ENCODE measurements at places on chromosomes 16 and 17.

- no peak for DNase-seq
Observed at GRCh38 chr16:67922740-67923139, 8.9 kb downstream of the CTRL start.

DNA sequence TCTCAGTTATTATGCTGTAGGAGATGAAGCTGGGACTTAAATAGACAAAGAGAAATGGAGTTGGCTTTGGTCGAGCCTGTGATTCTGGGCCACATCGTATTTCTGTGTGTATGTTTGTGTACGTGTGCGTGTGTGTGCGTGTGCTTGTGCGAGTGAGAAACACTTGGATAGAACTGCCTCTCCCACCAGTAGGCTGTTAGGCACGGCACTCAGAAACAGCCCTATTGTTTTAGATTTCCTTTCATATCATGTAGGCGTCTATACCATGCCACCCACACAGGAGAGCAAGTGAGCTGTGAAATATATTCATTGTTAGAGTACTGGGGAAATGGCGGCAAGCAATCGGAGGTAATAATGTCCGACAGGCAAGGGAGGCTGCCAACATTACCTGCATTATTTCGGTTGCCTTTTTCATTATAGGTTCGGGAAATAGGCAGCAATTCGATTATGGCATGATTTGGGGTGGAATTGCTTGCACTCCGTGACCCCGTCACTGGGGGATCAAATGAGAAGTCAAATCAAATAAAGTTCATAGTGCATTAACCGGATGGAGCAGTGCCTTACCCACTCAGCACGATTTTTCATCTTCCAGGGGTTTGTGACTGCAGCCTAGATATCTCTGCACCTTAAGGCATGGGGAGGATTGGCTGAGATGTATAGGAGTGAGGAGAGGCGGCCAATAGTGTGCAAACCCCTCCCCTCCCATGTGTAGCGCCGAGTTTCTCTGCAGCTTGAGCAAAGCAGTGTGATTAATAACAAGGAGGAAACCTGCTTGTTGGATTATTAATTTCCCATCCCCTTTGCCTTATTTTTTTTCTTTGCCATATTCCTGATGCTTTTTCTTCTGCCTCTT lies 89.6 kb downstream of the RBFOX1 start:
- DNase-seq = no peak

GRCh38 chr16:49635591-49636581 lies 220.0 kb downstream of the ZNF423 start:
- DNase-seq = no peak

DNA sequence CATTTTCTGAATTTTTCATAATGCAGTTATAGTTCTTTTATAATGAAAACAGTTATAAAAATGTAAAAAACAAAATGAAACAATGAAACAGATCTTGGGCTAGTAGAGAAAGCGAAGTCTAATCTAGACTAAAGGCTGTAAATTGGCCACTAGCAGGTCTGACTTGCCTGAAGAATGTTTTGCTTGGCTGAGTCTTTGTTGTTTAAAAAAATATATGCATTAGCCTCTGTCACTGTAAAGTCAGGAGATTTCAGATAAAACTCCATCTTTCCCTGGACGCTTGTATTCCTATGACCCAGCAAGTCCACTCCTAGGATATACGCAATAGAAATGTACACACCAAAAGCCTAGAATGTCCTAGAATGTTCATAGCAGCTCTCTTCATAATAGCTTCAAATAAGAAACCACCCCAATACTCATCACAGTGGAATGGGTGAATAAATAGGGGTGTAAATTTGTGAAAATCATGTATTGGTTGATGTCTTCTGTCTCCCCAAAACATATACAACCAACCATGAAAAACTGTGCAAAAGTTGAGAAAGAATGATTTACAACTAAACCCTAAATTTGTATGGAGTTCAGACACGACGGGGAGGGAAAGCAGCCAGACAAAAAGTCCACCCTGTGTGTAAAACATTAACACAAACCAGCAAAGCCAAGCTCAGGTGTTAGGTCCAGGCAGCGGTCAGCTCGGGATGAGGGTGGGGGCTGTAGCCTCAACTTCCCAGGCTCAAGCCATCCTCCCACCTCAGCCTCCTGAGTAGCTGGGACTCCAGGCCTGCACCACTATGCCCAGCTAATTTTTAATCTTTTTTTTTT lies 37.7 kb upstream of the MEAK7 start:
- DNase-seq = no peak

- DNase-seq = no peak
Observed at GRCh38 chr17:63381101-63381729, 64.9 kb downstream of the CYB561 start.

DNA sequence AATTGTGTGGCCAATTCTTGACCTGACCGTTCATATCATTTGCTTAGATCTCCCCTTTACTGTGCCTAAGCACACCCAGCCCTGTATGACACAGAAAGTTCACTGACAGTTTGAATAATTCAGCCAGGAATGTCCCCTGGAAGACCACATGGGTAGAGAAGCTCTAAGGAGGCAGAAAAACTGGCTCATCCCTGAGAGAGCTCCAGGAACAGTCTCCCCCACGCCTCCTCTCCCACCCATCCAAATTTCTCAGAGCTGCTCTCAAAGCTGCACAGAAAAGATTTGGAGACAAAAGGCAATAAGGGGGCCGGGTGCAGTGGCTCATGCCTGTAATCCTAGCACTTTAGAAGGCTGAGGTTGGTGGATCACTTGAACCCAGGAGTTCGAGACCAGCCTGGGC lies 11.2 kb downstream of the PRAC1 start:
- no peak for DNase-seq

GRCh38 chr16:74991593-74992403 lies 6.9 kb upstream of the WDR59 start:
- DNase-seq = no peak

DNA sequence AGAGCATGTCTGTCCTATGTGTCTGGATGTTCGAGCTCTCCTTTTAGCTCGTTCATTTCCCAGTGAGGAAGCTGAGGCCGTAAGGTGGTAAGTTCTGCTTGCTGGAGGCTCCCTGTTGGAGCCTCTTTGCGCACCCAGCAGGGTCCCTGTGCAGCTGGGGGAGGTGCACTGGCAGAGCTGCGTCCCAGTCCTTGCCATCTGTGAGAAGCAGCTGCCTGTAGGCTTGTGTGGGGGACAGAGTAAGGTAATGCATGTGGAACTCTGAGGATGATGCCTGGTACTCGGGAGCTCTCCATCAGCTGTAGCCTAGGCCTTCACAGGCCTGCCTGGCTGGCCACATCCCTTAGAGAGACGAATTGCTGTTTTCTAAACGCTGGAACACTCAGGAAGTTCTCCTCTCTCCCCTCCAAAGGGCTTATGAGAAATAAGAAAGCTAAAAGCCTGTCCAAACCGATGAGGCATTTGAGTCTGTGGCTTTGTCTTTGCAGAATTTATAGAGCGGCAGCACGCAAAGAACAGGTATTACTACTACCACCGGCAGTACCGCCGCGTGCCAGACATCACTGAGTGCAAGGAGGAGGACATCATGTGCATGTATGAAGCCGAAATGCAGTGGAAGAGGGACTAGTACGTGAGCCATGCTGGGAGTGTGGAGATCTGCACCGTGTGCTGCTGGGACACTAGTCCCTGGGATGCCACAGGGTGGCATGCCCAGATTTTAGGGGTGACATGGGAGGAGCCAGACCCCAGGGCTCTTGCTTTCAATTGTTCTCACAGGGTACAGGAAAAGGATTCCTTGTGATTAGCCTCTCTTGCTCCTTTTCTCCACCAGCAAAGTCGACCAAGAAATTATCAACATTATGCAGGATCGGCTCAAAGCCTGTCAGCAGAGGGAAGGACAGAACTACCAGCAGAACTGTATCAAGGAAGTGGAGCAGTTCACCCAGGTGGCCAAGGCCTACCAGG lies 1.6 kb downstream of the NDUFB10 start:
- DNase-seq = no peak
